Hematopoietic multipotent progenitor cell treated with erythropoietin and hydrocortisone succinate and interleukin-3 and kit ligand, for 8 days (in vitro differentiated cells): ENCODE measurements at places on chromosomes 2 and 18.

DNA sequence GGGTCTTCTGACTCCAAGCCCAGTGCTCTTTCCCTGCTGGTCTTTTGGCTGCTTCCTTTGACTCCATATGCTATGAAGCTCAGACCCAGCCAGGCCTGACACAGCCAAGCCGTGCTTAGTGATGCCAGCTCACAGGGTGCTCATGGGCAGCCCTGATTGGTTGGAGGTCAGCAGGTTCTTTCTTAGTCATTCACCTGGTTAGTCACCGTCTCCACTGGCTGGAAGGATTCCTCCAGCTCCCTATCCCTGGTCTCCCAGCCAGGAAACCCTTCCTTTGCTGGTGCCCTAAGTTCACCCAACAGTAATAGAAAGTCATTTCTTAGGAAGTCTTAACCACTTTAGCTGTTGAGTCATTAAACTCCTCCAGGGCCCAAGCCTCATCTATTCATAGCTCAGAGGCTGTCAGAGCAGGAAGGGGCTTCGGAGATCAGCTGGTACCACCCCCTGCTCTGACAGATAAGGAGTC, 3.9 kb downstream of the KCNK3 start:
- no peak for DNase-seq

DNA sequence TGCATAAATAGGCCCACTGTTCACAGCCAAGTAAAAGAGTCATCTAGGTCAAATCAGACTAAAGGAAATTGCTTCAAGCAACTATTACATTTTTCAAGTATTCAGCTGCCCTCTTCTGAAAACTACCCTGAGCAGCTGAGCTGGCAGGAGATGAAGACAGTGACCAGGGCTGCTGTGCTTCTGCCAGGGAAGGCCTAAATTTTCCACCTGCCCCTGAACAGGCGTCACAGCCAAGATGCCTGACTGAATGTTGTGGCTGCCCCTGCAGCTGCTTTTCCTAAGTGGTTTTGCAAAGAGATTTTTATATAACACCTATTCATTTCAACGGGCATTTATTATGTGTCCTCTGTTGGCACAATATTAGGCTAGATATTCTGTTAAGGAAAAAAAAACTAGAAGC, 96.7 kb upstream of the RPE start:
- no peak for DNase-seq

- DNase-seq: no peak
Measured at GRCh38 chr2:238669046-238669445, 178.8 kb upstream of the TWIST2 start.

- peak; percentile 74 for DNase-seq
Measured at GRCh38 chr2:12176623-12177454, 430.4 kb downstream of the LPIN1 start.

DNA sequence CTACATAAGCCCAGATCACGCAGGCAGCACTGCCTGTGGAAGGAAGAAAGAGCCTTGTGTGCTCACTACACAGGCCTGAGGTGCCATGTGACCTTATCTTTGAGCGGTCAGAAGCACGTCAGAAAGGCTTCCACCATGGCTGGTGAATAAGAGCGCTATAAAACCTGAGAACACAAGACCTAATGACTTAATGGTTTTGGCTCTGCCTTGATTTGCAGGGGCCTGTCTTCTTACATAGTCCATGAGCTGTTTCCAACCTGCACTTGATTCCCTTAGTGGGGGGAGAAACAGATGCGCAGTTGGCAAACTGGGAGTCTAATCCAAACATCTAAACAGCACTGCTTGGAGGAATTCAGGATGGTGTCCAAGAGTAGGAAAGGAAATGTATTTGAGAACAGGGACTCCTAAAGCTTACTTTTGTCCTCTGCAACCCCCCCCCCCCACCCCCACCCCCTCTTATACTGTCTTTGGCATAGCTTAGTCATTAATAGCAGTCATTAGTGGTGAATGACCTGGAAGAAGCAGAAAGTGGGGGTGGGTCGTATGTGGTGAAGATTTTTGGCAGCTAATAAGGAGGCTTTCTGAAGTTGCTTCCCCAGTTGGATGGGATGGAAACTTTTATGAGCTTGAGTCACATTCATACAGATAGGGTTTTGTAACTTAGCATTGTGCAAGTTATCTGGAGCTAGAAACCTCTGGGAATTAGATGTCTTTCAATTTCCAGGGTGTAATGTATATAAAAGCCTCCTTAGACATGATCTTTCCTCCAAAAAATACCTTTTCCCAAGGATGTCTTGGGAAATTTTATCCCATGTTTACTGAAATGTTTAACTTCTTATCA, 454.1 kb downstream of the MEIS1 start:
- DNase-seq: no peak

- no peak for DNase-seq
Measured at GRCh38 chr2:181746844-181747243, 66.5 kb upstream of the NEUROD1 start.

GRCh38 chr2:111712940-111713515, 171.0 kb downstream of the ANAPC1 start:
- DNase-seq: no peak

DNA sequence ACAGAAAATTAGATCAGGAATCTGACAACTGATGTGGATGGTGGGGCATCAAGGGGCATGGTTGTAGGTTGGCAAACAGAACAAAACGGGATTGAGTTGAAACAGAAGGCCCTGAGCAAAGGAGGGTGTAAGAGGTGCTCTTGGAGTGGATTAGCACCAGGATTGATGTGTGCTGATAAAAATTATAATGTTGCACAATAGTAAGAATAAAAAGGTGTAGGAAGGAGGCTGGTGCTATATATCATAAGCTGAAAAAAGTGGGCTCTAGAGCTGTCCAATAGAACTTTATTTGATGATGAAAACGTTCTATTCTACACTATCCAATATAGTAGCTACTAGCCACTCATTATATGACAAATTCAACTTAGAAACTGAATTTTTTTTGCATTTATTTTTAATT, 263.1 kb upstream of the GYPC start:
- DNase-seq: no peak

- no peak for DNase-seq
Measured at GRCh38 chr2:65901756-65902155, 469.4 kb upstream of the SPRED2 start.

DNA sequence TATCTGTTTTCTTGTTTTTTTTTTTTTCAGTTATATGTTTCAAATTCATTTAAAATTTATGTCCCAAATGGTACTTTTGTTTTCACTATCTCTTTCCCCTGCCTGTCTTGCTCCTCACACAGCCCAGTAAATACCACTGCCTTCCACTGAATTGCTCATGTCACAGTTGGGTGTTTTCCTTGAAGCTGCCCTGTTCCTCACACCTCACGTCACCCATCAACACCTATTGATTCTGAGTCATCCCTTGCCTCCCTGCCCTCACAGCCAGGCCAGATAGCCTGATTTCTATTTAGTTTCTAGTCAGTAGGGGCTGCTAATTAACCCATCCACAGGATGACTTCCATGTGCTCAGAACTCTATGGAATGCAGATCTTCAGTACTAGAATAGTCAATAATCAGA, 25.3 kb downstream of the FSHR start:
- DNase-seq: no peak

- DNase-seq: no peak
Measured at GRCh38 chr2:96354492-96354891, 18.9 kb downstream of the NCAPH start.
